WTC11 (cell line): ENCODE measurements at places on chromosomes 13 and 19.
A peak's percentile ranks its signal among the peaks of the same experiment; 100 is the strongest.

DNA sequence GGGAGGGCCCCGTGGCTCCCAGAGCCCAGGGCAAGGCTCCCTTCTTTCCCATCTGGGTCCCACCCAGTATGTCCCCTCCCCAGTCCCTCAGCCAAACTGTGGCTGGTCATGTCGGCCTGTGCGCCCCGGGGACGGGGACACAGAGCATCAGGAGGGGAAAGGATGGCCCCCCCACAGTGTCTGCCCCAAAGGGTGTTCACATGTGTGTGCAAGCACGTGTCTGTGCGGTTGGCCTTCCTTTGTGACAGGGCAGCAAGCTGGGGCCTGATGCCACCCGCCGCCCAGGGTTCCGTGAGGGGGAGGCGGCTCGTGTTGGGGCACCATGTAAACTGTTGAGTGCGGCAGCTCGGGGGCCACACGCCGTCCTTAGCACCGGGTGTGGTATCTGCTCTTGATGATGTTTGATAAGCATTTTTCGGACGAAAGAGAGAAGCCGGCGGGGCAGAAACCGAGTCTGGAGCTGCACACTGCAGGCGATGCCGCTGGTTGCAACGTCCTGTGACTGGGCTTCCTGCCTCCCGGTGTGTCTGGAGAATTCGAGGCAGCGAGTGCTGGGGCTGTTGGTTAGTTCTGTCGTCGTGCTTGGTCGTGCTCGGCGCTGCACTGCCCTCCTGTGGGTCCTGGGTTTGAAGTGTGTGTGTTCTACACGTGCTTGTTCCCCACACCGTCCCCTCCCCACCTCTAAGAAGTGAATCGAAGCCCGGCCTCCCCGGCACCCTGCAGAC, 18.4 kb downstream of the GNA11 start:
- DNase-seq: no peak

DNA sequence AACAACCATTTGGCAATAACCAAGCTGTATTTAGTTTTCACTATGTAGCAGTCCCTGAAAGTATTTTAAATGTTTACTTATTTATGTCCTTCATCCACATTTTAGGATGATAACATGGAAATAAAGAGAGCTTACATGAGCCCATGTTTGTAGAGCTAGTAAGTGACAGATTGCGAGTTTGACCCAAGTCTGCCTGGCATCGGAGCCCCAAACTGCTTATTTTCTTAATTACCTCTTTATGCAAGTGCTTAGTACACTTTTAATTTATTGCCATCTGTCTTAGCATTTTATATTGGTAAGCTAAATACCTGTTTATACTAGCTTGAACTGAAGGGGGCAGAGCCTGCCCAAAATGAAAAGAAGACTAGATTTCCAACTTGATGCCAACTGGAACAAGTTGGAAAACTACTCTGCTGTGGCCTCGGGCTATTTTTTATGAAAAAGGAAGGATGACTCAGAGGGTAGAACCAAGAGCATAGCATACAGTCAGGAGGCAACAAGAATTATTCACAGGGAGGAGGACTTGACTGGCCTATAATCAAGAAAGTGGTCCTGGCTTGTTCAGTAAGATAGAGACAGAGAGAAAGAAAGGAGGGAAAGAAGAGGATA, 150.2 kb downstream of the NDFIP2 start:
- DNase-seq: no peak

GRCh38 chr19:512547-513365, 5.5 kb downstream of the TPGS1 start:
- DNase-seq: peak; percentile 39

DNA sequence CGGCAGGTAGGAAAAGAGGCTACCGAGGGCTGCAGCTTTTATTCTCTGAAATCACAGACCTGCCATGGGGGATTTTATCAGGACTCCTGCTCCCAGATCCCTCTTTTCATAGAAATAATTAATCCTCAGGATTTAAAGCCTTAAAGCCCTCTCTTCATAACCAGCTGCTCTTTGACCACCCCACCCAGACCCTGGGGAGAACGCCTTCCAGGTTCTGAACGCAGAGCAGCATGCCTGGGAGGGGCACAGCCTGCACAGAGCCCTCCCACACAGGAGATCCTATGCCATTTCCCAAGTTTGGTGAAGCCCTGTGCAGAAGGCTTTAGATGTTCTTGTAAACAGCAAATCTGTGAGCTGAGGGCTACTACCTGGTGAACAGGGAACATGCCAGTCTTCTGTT, 91.1 kb downstream of the STOML3 start:
- no peak for DNase-seq

- DNase-seq: no peak
Observed at GRCh38 chr19:15468675-15469512, 4.5 kb upstream of the RASAL3 start.

DNA sequence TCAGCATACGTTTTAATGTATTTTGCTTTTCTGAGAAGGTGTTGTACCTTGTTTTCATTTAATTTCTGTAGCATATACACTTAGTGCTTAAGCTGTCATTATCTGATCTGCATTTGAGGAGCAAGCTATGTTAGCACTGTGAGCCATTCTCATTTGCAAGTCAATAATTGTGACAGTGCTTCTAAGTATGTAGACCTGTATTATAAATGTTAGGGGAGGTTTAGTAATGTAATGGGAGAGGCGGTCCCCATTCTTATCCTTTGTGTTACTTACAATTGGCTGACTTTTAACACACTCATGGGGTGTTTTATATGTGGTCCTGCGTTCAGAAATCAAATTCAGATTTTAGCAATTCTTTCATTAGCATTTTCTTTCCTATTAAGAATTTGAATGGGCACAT, 90.2 kb downstream of the GPC6 start:
- no peak for DNase-seq

DNA sequence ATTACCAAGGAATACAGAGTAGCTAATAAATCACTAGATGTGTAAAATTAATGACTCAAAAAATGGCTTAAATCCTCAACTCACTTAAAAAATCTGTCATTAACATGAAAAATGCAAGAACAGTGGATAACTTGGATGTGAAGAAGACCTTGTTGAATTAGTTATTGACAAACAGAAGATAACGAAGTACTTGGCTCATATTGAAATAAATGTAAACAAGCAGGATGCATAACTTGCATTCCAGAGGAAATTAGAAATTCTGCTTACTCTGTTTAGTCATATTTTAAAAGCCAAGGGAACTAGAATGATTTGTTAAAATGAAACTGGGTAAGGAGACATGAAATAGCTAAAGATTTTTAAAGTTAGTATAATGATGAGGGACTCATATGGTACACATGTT, 1812.2 kb downstream of the PCDH9 start:
- no peak for DNase-seq

- DNase-seq: no peak
Observed at GRCh38 chr19:1599460-1599846, 5.8 kb downstream of the UQCR11 start.
